ENCODE measurements at places on chromosomes 16 and 17.

GRCh38 chr17:69415431-69415830, 934 bp downstream of the MAP2K6 start:
- no peak for DNase-seq

GRCh38 chr16:29975811-29976511, 2.3 kb downstream of the TAOK2 start:
- DNase-seq: no peak

DNA sequence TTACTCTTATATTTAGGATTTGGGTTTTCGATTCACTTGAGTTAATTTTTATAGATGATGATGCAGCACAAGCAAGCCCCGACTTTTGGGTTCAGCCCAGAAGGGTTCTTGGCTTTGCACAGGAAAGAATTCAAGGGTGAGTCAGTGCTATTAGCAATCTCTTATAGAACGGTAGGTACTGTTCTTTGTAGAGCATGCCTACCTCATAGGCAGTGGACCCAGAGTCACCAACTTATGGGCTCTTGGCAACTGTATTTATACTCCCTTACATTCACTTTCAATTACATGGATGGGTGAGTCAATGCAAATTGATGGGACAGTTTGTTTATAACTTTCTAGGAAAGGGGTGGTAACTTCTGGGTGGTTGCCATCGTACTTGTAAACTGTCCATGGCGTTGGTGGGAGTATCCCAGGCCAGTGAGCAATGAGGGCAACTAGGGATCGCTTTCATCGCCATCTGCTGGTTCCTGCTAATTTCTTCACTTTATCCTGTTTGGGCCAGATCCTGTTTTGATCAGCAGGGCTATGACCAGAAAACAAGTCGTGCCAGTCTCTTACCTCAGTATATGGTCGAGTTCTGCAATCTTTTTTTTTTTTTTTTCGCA, 362.6 kb downstream of the CNTNAP4 start:
- peak; percentile 38 for DNase-seq

DNA sequence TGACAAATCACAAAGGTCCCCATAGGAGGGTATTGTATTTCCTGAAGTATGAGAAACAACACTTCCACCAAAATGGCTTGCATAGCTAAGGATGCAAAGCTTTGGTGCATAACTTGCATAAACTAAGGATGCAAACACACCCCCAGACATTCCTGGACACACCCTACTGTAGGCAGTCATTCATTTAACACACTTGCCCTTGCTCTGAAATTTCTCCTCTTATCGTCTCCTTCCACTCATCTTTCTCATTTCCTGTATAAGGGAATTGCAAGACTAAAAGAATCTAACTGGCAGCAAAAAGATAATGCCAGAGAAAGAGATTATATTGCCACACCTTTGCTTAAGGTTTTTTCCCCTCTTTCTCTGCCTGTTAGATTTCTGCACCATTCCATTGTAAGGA, 28.3 kb downstream of the CHD9 start:
- no peak for DNase-seq

DNA sequence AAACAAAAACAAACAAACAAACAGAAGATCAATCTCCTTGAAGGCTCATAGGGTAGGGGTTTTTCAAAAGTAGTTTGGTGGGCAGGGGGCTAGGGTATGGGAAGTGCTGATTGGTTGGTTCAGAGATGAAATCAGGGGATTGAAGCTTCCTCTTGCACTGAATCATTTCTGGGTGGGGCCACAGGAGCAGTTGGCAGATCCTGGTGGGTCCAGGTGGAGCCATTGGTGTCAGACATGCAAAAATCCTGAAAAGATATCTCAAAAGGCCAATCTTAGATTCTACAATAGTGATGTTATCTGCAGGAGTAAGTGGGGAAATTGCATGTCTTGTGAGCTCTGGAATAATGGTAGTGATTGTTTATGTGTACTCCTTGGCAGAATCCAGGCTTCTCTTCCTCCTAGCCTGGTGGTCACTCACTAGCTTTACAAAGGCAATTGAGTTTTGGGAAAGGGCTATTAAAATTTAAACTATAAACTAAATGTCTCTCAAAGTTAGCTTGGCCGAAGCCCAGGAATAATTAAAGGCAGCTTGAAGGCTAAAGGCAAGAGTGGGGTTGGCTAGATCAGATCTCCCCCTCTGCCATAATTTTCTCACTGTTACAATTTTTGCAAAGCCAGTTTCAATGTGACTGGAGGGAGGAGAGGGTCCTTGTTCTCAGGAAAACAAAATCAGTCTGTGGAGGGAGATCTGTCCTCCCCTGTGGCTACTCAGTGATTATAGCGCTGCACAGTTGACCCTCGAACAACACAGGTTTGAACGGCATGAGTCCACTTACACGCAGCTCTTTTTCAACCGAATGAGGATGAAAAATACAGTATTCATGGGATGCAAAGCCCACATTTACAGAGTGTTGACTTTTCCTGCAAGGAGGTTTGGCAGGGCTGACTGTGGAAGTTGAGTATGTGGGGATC, 45.2 kb downstream of the RNF112 start:
- DNase-seq: no peak

DNA sequence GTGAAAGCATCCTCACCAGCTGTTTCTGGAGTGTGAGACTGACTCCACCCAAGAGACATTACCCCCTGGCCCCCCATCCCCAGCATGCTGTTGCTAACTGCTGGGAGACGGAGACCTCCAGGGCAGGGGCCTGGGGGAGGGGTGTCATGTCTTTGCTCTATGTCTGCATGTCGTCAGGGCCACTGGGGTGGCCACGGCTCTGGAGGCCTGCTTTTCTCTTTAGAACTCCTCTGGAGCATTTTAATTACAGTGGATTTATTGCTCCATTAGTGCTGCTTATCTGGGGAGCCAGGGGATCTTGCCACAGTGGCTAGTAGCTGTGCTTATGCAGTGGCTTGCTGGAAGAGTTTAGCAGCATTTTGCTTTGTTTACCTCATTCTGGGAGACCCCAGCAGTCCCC, 32.3 kb downstream of the CLEC16A start:
- no peak for DNase-seq

- no peak for DNase-seq
Observed at GRCh38 chr17:17205368-17206123, 587 bp downstream of the PLD6 start.

DNA sequence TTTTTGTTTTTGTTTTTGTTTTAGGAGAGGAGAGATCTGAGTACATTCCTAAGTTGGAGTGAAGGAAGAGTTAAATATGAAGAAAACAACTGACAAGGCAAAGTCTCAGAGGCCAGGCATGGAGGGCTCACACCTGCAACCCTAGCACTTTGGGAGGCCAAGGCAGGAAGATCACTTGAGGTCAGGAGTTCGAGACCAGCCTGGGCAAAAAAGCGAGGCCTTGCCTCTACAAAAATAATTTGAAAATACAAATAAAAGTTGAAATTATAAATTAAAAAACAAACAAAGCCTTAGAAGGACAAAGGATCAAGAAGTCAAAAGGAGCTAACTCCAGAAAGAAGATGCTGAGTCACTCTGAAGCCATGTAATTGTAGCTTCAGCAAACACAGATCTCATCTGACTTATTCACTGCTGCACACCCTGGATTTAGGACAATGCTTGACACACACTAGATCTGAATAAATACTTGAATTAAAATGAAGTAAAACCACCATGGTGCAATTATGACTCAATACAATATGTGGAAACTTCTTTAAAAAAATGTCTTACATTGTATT, 9.1 kb downstream of the CEP20 start:
- DNase-seq: no peak

- no peak for DNase-seq
Observed at GRCh38 chr16:85486256-85486915, 126.7 kb upstream of the GSE1 start.

- DNase-seq: no peak
Observed at GRCh38 chr17:49200423-49201083, 9.8 kb downstream of the GNGT2 start.

DNA sequence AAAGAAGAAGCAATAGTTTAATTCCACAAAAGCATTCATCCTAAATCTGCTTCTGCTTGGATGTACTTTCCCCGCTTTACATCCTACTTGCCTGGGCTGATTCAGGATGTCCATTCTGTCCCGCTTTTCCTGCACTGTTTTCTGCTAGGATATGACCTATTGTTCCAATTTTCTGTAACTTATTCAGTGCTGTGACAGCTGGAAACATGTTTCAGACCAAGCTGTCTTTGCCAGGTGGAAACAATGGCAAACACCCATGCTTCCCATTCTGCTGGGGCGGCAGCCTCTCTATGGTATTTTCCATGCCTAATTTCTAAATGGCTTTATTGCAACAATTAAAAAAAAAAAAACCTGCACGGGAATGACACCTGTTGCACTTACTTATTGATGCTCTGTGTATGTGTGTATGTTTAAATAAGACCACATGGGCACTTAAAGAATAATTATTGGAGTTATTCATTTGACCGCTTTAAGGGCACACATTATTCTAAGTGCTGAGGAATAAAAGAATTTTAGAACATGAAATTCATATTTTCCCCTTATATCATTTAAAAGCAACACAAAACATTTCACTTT, 21.0 kb downstream of the COQ7 start:
- no peak for DNase-seq

GRCh38 chr17:305090-305976, 47.3 kb downstream of the RPH3AL start:
- DNase-seq: peak; percentile 10

DNA sequence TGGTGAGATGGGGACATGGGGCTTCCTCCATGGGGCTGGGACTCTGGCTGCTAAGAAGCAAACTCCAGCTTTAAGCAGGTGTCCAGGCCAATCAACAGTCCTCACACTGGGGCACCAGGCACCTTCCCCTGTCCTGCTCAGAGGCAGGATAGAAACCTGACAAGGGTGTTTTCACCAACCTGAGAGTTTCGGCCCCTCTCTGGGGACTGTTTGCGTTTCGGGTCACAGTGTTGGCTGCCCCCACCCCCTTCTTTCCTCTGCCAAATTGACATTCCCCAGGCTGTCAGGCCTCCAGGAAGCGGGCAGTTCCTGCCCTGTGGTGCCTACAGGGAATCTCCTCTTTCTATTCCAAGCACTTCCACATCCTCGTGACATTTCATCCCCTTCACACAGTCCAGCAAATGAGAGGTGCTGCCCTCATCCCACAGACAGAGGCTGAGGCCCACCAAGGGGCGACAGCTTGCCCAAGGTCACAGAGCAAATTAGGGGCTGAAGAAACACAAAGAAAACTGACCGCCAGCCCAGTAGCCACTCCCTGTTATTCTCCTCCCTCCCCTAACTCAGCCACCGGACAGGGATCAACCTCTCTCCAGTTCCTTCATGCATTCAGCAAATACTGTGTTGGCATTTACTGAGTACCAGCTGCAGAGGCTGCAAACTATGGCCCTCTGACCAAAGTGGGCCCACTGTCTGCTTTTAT, 38.0 kb downstream of the MMP15 start:
- DNase-seq: no peak

- DNase-seq: no peak
Observed at GRCh38 chr16:59596693-59597092, 862.6 kb upstream of the GOT2 start.

DNA sequence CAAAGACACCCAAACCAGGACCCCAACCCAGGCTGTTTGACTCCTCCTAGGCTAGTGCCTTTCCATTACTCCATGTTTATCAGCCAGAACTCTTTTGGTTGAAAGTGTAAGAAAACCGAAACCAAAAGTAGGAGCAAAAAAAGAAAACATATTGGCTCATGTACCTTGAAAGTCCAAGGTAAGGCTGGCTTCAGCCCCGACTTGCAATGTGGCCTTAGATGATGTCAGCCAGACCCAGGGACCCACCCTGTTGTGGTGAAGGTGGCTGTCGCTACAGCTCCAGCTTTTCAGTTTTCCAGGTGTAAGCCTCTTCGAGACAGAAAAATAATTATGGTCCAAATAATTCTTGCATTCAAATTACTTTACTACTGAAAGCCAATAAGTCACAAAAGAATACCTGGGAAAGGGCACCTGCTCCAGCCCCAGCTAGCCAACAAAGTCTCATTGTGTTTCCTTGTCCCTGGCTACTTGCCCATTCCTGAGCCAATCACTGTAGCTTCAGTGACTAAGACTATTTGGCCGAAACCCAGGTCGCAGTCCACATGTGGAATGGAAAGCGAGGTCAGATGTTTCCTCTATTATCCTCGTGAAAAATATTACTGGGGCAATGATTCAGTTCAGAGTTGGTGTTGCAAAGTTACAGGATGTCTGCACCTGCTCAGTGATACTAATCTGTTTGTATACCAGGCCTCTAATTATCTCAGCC, 20.7 kb downstream of the DNAH9 start:
- peak; percentile 60 for DNase-seq

DNA sequence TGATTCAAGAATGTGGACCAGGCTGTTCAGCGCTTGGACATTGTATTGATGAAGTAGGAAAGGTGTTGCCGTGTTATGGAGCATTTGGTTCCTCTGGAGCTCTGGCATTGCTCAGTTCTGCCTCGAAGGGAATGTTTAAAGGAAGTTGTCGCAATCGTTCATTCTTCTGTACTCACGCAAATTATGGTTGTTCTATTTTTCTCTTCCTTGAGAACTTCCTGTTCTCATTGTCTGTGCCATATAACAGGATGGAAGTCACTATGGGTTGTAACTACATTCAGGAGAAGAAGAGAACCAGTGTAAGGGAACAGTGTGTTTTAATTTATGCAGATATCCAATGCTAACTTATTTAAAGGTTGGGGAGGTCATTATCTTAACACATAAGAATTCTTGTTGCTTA, 13.0 kb downstream of the PCTP start:
- DNase-seq: no peak

DNA sequence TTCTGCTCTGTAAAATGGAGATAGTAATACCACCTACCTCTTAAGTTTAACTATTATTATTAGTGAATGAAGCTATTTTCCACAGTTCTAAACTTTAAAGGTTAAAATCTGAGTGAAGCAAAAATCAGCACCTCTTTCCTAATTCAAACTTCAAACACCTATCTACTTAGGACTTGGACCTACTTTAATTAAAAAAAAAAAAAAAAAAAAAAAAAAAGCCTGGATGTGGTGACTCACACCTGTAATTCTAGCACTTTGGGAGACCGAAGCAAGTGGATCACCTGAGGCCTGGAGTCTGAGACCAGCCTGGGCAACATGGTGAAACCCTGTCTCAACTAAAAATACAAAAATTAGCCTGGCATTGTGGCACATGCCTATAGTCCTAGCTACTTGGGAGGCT, 5.0 kb upstream of the KANSL1 start:
- DNase-seq: no peak

DNA sequence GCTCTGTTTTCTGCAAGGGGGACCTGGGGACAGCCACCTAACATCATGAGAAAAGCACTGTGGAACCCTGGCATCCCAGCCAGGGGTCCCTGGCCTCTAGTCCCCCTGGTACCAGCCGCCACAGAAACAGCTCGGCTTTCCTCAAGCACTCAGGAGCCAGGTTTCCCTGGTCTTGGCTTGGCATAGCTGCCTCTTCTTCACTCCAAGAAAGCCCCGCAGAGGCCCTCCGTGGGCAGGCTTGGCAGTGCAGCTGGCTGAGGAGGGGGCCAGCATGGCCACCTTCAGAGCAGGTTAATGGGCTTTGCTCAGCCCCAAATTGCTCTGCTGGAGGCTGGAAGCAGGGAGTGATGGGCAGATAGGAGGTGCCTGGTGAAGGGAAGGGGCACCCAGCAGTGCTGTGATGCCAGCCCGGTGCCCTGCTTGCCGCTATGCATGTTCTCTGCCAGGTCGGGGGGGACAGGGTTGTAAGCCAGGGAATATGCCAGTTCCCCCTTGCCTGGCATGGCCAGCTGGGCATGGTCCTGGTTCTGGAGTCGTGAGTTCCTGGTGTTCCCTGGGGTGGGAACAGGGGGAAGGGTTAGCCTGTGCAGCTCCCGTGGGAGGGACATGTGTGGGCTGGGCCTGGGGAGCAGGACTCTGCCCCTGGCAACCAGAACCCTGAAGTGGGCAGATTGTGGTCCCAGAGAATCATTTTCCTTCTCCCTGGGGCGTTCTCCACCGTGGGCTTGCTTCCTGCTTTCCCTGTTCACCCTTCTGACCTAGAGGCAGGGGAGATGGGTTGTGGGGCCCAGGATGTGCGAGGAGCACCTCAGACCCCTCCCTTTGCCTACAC, 3.2 kb downstream of the ANKRD13B start:
- DNase-seq: no peak

Measured in urothelium cell line (cell line).